Astrocyte of the cerebellum (primary cell): ENCODE measurements at places on chromosomes 3 and 15.

DNA sequence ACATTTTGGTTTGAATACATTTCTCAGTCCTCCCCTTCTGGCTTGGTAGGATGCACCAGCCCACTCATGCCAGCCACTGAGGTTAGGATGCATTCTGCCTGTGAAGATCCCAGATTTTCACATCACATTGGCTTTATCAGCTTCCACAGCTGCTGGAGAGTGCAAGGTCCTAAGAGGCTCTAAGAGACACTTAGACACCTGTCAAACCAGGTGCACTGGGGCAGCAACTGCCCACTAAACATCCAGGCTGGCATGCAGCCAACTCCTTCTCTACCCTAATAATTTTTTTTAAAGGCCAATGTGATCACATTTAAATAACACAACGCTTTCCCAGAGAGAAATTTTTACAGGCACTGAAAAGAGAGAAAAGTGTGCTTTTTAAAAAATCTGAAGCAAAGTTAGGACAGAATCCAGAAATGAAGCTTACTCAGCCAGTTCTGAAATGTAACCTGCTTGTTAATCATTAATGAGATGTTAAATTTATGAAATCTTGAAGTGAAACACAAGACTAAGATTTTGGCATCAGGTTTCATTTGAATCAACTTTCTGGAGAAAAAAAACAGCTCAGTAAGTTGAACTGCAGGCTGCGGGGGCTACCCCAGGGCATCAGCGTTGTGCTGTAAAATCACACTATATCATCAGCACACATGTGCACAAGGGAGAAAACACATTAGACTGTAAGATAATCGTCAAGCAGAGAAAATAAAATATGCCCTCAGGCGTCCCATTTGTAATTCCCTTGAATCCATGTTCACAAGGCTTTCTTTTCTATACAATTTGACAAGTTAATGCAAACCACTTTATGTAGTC is 312.9 kb downstream of the ZBBX start:
- DNase-seq = no peak

- no peak for DNase-seq
These were observed 379.0 kb upstream of the TPRG1 start for GRCh38 chr3:188792793-188793192.

DNA sequence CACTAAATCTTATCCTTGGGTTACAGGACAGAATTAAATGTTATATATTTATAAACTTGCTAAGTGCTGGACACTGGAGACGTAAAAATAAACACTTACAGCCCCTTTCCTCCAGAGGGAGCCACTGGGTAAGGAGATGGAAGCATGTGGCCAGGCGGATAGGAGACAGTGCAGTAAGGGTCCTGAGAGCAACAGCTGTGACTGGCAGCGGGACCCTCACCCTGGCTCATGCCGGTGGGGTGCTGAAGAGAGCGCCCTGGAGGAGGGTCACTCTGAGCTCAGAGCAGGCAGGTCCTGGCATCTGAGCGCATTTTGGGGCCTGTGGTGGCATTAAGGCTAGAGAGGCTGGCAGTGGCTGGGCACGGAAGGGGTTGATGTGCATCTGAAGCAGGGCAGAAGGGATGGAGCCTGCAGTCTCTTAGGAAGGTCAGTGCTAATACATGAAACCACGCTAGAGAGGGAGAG is 16.0 kb downstream of the SEC61A1 start:
- no peak for DNase-seq

- no peak for DNase-seq
These were observed 26.5 kb downstream of the CD86 start for GRCh38 chr3:122081543-122082247.

DNA sequence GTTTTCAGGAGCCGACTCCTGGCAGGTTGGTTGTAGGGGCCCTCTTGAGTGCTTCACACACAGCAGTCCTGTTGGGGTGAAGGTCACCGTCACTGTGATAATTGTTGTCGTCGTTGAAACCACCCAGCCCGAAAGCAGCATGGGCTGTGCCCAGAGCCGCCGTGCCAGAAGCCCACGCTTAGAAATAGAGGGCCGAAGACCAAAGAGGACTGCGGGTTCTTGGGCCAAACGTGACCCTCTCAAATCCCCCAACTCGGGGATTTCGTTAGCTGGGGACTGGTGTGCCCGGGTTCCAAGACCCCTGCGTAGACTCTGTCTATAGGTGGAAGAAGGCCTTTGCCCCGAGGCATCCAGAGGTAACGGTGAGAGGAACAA is 7.5 kb upstream of the ADAMTS17 start:
- no peak for DNase-seq

DNA sequence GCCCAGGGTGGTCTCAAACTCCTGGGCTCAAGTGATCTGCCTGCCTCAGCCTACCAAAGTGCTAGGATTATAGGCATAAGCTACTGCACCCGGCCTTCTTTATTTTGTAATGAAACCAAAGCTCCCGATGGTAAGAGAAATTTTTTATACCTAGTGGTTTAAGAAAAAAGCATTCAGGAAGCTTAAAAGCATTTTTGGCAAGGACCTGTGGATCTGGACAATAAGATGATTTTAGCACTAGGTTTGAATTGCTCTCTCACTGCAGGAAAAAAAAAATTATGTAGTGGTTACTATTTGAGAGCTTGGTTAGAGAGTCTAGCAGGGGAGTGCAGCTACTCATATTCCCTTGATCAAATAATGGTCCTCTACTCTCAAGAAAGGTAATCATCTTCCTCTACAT is 64.9 kb upstream of the PIK3R4 start:
- no peak for DNase-seq

DNA sequence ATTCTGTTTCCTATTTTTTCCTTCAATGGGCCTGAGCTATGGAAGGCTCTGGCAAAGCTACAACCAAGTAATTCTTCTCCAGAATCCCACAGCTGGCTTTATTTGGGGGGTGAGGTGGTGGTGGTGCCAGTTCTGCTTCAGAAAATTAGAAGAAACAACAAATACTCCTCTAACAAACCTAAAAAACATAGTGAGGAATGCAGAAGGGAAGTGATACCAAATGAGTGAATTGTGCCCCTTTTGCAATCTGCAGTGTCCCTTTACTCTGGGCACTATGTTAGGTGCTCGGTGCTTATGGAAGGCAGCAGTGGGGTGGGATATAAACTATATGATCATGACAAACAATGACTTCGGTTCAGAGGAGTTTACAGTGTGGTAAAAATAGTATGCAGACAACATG is 90.4 kb upstream of the ROPN1 start:
- DNase-seq = no peak

- DNase-seq = no peak
These were observed 22.3 kb downstream of the TIMP4 start for GRCh38 chr3:12136371-12136770.

DNA sequence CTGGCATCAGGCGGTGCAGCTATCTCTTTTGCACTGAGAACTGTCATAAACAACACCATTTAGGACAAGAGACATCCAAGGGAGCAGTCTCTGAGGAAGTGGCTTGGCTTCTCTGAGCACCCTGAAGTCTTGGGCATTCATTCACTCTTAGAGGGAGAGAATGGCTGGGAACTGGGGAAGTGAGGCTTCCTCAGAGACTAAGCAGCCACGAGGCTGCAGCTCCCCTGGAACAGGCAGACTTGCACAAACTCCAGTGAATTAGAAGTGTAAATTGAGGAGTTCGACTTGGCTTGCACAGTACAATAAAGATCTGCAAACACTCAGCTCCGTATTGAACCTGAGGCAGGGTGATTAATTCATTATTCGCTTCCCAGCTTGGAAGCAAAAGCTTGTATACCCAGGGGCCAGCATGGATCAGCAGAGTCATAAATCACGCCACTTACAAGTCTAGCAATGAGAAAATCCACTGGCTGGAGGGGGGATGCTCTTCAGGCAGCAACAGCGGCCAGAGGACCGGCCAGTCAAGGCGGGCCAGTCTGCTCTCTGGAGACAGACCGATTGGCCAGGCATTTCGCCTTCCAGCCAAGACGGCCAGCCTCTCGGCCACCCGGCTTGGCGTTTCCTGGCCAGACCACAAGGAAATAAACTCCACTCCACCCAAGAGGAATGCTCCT is 118.8 kb upstream of the ADPGK start:
- peak; percentile 80 for DNase-seq

GRCh38 chr3:8888301-8888915 is 74.9 kb downstream of the RAD18 start:
- DNase-seq = peak; percentile 59

- DNase-seq = no peak
These were observed 253.9 kb downstream of the LSAMP start for GRCh38 chr3:116191409-116191808.

DNA sequence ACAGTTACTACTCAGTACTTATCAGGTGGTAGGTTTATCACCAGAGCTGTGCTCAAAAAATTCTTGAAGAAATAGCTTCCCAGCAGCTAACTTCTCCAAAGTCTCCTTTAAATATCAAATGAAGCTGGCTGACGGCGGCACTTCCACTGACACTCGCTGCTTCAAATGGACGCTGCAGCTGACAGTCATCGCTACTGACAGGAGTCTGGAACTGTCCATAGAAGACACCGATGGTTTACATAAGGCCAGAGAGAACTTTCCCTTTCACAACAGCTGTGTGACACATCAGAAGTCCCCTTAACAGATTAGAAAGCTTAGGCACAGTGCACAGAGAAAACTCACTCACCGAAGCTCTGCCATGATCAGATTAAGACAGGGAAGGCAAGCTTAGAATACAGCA is 270.2 kb downstream of the SHOX2 start:
- no peak for DNase-seq

DNA sequence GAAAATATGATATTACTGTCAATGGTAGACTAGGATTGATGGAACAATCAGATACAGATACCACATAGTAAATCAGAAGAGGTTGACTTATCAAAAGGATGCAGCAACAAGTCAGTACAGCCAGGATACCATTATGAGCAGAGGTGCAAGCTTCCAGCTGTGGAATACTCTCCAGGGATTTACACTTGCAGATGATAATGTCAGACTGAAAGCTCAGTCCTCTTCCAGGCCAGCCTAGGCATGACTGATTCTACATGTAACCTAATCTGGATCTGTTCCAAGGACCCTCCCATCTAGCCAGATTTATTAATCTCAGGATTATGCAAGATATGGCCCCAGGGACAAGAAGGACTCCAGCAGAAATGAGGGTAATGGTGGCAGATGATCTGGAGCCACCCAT is 8.2 kb downstream of the FILIP1L start:
- DNase-seq = no peak

DNA sequence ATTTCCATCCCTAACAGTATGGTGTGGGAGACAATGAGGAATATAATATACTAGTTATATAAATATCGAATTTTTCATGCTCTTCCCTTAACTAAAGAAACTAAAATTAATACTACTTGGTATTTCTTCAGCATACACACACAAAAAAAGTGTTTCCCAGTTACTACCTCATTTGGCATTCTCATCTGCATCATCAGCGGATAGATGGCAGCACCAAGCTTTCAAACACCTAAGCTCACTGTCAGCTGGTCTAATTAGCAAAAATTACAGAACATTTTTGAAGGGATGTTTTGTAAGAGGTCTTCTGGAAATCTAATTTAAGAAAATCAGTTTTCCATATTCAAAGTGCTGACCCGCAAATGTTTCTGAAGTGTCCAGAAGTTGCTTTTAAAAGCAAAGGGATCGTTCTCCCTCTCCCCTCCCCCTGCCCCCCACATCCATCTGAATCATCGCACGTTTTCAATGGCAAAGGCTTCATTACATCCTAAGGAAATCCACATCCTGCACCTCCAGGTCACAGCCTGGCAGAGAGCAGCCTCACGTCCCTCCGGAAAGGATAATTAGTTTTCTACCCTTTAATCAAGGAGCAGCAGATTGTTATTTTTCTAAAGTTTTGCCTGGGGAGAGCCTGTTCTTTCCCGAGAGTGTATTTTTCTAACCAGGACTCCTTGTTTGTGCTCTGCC is 86.1 kb upstream of the SPATA12 start:
- no peak for DNase-seq

- no peak for DNase-seq
These were observed 165.2 kb upstream of the ROPN1 start for GRCh38 chr3:124156866-124157712.

DNA sequence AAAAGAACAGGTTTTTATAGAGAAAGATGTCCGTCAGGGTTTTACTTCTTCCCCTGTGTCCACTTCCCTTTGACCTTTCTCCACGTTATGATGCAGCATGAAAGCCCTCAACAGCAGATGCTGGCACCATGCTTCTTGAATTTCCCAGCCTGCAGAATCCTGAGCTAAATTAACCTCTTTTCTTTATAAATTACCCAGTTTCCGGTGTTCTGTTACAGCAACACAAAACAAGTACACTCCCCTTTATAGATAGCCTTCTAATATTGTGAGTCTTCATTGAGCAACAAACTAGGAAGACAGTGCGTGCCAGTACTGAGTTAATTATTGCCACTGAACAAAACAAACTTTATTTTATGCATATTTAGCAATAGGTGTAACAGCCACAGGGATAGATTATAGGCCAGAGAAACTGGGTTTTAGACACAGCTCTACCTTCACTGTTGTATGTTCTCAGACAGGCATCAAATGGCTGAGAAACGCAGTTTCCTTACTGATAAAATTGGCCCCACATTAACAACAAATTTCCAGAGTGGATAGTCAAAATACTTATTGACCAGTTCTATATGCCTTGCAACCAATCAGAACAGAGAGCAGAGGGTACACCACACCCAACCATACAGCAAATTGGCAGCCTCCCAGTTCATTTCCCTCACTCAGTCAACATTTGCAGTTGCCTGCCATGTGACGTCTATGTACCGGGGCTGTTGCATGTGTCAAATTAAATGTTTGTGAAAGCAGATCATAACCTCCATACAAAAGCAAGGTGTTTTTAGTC is 14.4 kb upstream of the TBL1XR1 start:
- DNase-seq = no peak

- no peak for DNase-seq
These were observed 22.6 kb downstream of the GUCA1C start for GRCh38 chr3:108931035-108931434.

DNA sequence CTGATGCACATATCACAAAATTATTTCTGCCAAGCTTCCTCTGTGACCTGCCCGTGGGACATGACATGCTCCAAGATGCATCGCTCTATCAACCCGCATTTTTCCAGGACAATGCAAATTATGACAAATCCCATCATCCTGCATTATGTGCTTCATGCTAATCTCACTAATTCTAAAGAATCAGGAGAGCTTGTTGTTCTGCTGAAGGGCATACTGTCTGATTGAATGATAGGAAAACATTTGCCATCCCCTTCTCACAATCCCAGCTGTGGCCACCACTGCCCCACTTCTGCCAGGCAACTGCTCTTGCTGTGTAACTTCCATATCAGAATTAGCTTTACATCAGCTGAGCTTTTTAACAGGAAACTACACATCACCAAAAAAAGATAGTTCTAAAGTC is 203.5 kb upstream of the NANOGP8 start:
- no peak for DNase-seq

DNA sequence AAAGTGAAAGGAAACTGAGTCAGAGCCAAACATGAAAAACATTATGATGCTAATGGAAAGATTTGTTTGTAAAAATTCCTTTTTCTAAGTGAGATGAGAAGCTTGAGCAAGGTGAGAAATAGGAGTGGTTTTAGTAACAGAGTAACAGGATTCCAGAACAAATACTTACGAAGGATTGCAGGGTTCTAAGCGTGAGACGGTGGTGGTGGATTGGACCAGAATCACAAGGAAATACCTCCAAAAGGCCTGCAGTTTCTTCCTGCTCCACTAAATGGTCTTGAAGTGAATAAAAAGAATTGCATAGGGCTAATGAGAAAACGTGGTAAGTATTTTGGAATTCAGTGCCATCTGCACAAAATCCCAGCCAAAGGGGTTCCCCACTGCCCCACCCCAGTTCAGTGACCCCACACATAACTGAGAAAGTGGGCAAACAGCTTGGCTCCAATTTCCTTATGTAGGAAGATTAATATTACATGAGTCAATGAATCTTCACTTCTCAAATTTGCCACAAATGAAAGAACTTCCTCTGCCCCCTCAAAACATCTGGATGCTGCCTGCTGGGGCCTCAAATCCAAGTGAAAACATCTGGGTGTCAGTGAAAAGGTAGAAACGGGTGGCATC is 283.8 kb upstream of the NR2F2 start:
- no peak for DNase-seq
